ENCODE measurements at places on chromosomes 1 and 21. TPM values are rescaled to one million over a fixed set of nuclear protein-coding genes. Genes with fewer than 3 reads are reported as not detected.

PLA2G2D gene
- not detected for total RNA-seq

CYP4A11 gene
- total RNA-seq, result not detected

RGS4 gene
- total RNA-seq, result 809 TPM

ALPL gene
- 0.36 TPM for total RNA-seq

RGSL1 gene
- total RNA-seq, result not detected

KLHDC9 gene
- 0.98 TPM for total RNA-seq

TMEM81 gene
- 1.7 TPM for total RNA-seq

COL11A1 gene
- total RNA-seq, result 2.5 TPM

SPATA46 gene
- not detected for total RNA-seq

TMEM269 gene
- 0.07 TPM for total RNA-seq

FAM72C gene
- total RNA-seq, result 0.46 TPM
